Right cardiac atrium (tissue), 5 donors: ENCODE measurements at places on chromosomes 4 and X. TPM values are rescaled to one million over a fixed set of nuclear protein-coding genes. Genes with fewer than 3 reads are reported as not detected.

Gene PLS3
- 43.1 TPM for total RNA-seq

Gene AVPR2
- 1.6 TPM for total RNA-seq

DNA sequence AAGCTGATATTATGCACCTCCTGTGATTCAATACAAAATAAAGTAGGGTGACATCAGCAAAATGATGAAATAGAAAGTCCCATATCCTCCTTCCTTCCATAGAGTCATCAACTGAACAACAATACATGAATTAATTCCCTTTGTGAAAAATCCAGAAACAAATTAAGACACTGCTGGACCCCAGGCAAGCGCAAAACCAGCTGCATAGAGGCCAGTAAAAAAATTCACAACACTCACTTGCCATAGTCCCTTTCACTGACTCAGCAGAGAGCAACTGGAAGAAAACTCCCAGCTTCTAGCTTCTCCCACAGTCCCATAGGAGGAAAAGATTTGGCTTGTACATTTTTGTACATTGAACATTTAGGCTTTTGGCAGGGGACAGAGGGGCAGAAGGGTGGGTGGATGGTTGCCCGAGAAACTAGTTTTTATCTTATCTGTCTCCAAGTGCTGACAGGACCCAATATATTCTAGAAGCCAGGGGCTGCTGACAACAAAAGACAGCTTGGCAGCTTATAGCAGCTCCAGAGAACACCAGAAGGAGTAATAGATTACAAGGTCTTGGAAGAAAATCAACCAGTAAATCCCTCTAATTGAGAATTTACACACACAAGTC lies 124.6 kb downstream of the NDST3 start:
- DNase-seq, result no peak

GRCh38 chrX:125947501-125947900 lies 218.6 kb downstream of the DCAF12L2 start:
- no peak for DNase-seq

Gene ARSJ
- total RNA-seq, result 6.6 TPM

Gene TEX13D
- total RNA-seq, result not detected

DNA sequence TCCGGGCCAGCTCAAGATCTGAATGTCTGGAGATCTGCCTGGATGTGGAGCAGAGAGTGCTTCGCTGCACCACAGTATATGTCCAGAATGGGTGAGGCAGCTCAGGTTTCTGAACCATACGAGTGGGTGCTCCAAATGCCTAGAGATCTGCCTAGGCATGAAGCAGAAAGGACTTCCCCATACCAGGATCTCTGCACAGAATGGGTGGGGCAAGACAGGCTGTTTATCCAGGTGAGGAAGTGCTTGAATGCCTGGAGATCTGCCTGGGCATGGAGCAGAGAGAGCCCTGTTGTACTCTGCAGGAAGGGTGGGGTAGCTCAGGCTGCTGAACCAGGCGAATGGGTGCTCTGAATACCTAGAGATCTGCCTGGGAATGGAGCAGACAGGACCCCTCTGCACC lies 45.4 kb upstream of the MAGEC2 start:
- no peak for DNase-seq

DNA sequence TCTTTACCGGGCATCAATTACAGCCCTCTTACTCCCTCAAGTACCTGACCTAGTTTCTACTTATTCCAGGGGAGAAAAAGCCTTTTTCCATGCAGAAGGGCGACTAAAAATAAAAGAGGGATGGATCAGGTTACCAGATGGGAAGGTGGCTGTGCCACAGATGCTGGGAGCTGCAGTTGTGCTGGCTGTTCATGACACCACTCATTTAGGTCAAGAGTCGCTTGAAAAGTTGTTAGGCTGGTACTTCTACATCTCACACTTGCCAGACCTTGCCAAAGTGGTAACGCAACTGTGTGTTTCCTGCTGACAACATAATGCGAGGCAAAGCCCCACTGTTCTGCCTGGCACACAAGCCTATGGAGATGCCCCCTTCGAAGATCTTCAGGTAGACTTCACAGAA lies 148.4 kb upstream of the FGF16 start:
- DNase-seq, result no peak

Gene HHIP
- 0.39 TPM for total RNA-seq

Gene MAML3
- 4.2 TPM for total RNA-seq

Gene TCP11X2
- total RNA-seq, result 0.38 TPM

- no peak for DNase-seq
Observed at GRCh38 chrX:23559975-23560374, 107.3 kb upstream of the PRDX4 start.

DNA sequence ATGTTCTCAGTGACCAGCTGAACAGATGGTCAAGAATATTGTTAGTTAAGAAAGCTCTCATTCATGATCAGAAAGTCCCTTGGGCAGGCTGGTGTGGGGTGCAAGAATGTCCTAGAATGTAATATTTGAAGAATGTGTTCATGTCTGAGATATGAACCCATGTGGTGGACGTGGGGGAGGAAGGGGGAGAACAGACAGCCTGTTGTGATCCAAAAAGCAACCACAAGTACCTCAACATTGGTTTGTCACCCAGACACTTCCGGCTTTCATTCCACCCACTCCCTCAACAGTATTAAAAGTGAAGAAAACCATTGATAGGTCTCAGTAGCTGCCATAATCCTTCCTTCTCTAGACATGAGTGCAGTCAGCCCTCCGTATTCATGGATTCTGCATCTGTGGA lies 82.2 kb downstream of the MAML3 start:
- DNase-seq, result peak; percentile 51

GRCh38 chr4:26751838-26752237 lies 108.8 kb upstream of the STIM2 start:
- DNase-seq, result no peak

Gene PLK4
- total RNA-seq, result 0.37 TPM

- DNase-seq, result no peak
Observed at GRCh38 chrX:79138658-79139241, 5.7 kb upstream of the GPR174 start.

DNA sequence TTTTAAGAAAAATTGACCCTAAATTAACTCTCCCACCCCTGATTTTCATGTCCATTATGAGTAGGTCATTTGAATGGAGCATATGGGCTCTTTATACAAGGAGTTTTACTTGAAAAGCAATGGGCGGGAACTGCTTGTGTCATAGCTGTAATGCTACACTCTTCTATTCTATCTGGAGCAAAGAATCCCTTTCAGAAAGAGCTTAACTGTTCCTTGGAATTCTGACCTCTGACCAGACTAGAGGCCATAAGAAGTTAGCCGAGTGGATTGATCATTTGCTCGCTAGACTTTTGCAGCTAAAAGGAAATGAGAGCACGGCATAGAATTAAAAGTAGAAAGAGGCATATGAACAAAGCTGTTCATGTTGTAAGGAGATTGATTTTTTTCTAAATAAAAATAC lies 79.1 kb downstream of the DOCK11 start:
- no peak for DNase-seq

- peak; percentile 71 for DNase-seq
Observed at GRCh38 chrX:106177106-106177981, 9.2 kb downstream of the PWWP3B start.

Gene MAGEC2
- not detected for total RNA-seq

- DNase-seq, result no peak
Observed at GRCh38 chr4:122731676-122732075, 828 bp upstream of the BBS12 start.

DNA sequence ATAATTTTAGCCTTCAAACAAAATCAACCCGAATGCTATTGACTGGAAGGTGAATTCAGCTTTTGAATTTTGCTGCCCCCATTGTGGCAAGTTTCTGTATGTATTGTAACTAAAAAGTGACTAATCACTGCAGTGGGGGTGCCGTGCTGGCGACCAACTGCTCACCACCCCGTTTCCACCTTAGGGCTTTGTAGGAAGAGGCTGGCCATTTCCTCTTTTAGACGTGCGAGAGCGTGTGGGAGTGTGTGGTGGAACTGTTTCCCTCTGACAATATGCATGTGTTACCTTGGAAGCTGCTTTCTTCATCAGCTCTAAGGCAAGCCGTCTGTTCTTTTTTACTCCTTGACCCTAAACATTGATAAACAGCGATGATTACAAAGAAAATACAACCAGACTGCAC lies 78.8 kb downstream of the SEL1L3 start:
- DNase-seq, result no peak
